ENCODE measurements at places on chromosomes 1 and 21.
A peak's percentile ranks its signal among the peaks of the same experiment; 100 is the strongest.

GRCh38 chr1:91827087-91827458 is 58.9 kb downstream of the TGFBR3 start:
- DNase-seq = no peak

- DNase-seq = no peak
Measured at GRCh38 chr1:208170252-208170651, 73.9 kb downstream of the PLXNA2 start.

DNA sequence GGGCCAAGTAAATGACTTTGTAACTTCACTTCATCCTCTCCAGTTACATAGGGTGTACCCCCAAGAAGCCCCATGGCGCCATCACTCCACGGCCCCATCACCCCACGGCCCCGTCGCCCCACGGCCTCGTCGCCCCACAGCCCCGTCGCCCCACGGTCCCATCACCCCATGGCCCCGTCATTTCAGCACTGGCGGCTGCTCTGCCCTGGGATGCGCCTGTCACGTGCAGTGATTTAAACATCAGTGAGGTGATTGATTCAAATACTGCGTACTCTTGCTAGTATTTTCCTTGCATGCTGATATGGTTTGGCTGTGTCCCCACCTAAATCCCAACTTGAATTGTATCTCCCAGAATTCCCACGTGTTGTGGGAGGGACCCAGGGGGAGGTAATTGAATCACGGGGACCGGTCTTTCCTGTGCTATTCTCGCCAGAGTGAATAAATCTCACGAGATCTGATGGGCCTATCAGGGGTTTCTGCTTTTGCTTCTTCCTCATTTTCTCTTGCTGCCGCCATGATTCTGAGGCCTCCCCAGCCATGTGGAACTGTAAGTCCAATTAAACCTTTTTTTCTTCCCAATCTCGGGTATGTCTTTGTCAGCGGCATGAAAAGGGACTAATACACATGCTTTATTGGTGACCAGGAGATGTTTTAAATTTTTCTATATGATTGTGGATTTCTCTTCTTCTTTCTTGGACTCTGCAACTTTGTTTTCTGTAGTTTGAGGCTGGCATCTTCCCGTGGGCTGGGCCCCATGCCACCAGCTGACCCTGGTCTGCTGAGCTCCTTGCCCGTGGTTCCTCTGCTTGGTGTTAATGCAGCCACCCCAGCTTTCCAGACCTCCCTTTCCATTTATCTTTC is 50.1 kb upstream of the PCBP3 start:
- DNase-seq = no peak

GRCh38 chr21:35537604-35538003 is 488.5 kb upstream of the RUNX1 start:
- no peak for DNase-seq

DNA sequence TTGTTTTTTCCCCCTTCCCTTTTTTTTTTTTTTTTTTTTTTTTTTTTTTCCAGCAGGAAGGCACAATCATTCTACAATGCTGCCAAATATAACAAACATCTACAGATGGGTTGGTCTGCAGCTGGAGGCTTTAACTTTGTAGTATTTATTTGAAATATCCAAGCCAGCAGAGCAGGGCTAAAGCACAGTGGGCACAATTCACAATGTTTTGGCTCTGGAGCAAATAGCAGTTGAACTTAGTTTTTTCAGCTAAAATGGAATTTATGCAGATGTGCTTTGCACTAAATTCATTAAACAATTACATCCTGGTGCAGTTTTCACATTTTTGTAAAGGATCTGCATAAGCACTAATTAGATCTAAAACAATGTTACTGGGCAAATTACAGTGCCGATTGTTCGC is 39.8 kb upstream of the ZBTB18 start:
- DNase-seq = no peak

- DNase-seq = no peak
Measured at GRCh38 chr1:65214340-65215027, 66.5 kb downstream of the AK4 start.

GRCh38 chr1:150173141-150173585 is 23.4 kb downstream of the PLEKHO1 start:
- DNase-seq = no peak

- DNase-seq = peak; percentile 87
Measured at GRCh38 chr1:205061665-205062069, 18.7 kb downstream of the CNTN2 start.

DNA sequence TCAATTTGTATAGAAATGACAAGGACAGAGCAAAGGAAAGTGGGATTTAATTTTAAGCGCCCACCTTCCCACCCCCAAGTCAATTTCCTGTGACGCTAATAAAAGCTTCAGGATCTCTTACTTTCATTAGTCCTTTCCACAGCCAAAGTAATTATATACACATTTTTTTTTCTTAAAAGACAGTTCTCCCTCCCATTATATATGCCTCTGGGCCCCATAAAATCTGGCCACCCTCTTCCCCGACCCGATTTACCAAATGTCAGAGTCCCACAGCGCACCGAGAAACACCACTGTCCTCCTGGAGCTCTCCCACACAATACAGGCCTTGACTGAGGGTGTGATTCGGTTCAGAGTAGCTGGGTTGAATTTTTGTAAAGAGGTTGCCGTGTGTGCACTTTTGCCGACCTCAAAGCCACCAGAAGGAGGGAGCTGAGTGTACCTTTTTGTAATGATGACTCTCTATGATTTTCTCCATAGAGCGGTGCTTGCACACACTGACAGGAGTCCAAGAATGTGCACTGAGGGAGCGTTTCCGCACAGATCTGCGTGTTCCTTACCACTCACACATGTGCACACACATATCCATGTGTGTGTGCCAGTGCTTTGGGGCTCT is 26.2 kb upstream of the IL10 start:
- no peak for DNase-seq

- DNase-seq = peak; percentile 44
Measured at GRCh38 chr1:29953961-29954360, 717.6 kb downstream of the PTPRU start.

DNA sequence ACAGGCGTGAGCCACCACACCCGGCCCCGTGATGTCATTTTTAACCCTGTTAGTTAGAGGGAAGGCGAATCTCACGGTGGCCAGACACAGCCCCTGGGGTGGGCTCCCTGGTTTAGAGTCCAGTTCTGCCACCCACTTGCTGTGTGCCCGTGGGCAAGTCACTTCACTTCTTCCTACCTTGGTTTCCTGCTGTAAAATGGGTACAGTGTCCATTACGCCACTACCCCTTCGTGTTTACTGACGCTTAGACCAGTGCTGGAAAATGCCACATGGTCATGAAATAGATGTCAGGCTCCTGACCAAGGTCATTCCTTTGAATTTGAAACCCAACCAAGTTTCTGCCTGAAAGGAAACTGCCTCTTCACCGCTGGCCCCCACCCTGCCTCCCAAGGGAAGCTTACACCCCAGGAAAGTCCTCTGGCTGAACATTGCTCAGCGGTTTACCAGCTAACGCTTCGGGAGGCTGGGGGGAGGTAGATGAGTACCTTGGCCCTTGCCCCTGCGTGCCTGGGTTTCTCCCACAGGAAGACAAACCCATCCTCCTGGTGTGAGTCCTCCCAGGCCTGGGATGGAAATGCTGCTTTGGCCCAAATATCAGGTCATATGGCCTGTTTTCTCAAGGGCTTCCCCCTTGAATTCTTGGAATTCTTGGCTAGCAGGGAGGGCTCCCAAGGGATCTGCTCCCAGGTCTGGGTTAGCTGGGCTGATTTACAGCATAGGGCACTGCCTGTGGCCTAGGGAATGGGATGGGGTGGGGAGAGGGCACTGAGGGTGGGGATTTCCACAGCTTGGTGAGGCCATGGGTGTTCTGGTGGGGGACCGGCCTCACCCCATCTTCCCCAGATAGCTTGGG is 7.6 kb upstream of the AADACL4 start:
- no peak for DNase-seq

DNA sequence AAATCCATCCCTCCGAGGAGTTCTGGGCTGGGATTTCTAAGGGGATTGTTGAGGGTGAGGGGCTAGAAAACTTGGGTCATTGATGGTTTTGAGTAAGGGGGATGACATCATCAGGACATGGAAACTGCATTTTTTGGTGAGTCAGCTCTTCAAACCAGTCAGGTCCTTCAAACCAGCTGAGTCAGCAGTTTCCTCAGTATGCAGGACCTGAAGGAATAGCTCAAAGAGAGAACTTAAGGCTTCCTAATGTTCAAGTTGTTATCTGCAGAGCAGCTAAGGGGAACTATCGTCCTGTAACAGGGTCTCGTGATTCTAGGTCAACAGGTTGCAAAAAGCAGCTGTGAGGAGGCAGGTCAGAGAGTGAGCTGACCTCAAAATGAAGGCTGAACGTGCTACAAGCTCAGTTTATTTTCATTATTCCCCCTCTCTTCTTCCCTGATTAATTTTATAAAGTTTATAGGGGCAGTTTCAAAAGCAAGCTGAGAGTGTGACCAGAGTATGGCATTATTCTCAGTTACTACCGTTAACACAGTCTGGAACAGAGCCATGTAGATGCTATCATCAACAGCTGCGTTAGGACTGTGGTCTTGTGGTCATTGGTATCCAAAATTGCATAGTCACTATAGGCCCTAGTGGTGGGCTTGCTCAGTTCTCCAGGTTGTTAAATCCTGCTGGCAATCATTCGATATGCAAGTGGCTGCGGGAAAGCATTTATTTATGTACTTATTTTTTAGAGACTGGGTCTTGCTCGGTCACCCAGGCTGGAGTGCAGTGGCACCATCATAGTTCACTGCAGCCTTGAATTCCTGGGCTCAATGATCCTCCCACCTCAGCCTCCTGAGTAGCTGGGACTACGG is 10.7 kb upstream of the SDC3 start:
- DNase-seq = no peak
